H9 (cell line): ENCODE measurements at places on chromosomes 2 and 18.

DNA sequence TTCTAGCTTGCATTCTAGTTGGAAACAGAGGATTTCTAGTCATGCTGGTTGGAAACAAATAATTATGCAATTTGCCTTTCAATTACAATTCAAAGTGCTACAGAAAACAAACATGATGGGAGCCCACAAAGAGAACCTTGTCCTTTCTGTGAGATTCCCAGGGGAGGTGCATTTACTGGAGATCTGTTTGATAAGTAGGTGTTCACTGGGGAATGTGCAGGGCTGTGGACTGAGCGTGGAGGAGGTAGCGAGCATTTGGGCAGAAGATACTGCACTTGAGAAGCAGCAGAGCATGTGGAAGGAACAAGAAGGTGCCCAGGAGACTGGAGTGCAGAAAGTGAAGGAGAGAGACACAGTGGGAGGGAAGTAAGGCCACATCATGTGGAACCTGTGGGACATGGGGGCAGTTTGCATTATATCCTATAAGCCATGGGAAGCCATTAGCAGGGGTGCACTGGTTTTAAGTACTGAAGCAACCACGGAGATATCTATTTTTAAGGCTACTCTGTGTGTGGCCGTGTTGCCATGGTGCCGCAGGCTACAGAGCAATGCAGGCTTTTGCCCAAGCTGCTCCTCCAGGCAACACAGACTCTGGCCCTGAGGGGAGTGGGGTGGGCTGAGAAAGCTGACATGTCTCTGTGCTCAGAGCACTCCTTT, 154.0 kb downstream of the ANTXR1 start:
- DNase-seq = no peak

DNA sequence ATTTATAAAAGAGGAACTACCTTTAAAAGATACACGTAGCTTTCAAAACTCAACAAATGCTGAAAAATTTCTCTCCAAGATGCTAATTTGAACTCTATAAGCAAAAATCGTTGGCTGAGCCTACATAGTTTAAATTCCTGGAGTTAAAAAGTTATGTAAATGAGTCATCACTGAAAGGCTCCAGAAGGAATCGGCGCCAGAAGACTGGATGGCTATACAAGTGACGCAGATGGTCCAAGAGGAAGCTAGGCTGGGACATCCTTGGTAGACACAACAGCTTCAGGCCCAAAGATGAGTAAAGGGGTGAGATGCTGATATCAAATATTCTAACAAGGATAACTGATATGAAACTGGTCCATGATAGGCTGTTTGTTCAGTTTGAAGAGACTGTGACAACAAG, 22.8 kb upstream of the DNAH6 start:
- DNase-seq = no peak

DNA sequence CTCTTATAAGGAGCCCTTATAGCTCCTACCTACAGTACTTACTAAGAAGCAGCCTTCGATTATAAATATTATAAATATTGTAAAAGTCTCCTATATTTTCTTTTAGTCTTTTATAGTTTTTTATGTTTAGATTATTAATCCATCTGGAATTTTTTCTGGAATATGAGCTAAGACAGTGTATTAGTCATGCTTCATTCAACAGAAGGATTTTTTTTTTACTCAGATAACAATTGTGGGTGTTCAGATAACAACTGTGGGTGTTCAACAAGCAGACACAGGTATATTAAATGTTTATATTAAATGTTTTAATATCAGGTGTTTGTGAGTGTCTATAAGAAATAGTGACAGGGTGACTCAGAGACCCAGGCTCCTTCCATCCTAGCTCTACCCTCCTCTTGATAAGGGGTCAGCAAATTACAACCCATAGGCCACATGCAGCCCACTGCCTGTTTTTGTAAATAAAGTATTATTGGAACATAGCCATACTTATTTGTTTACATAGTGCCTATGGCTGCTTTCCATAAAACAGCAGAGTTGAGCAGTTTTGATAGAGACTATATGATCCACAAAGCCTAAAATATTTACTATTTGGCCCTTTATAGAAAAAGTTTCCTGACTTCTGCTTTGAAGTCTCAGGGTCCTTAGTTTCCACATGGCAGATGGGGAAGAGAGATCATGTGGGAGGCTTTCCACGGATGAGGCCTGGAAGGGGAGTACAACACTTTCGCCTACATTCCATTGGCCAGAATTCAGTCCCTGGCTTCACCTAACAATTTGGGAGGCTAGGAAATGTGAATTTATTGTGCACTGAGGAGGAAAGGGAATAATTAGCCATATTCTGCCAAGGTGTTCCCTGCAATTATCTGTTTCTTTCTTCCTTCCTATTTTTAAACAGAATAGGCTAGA, 4.3 kb upstream of the SPATS2L start:
- DNase-seq = no peak

DNA sequence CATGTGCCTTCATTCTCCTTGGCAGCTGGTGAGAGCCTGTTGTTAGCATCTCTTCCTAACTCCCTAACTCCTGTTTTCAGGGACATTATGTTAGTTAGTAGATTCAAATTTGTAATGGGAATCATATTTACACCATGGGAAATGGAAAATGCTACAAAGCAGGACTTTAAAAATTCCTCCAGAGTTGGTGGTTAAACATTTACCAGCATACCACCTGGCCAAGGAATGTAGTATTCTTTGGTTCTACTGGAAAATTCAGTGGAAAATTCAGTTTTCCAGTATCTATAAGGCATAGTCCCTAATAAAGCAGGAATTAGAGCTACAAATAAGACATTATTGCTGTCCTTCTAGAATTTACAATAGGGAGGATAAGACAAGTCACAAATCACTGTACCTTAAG, 291.7 kb downstream of the GPD2 start:
- DNase-seq = no peak

GRCh38 chr18:26480897-26481795, 67.2 kb downstream of the KCTD1 start:
- DNase-seq = no peak

GRCh38 chr2:203061346-203061745, 46.7 kb downstream of the NBEAL1 start:
- DNase-seq = no peak

DNA sequence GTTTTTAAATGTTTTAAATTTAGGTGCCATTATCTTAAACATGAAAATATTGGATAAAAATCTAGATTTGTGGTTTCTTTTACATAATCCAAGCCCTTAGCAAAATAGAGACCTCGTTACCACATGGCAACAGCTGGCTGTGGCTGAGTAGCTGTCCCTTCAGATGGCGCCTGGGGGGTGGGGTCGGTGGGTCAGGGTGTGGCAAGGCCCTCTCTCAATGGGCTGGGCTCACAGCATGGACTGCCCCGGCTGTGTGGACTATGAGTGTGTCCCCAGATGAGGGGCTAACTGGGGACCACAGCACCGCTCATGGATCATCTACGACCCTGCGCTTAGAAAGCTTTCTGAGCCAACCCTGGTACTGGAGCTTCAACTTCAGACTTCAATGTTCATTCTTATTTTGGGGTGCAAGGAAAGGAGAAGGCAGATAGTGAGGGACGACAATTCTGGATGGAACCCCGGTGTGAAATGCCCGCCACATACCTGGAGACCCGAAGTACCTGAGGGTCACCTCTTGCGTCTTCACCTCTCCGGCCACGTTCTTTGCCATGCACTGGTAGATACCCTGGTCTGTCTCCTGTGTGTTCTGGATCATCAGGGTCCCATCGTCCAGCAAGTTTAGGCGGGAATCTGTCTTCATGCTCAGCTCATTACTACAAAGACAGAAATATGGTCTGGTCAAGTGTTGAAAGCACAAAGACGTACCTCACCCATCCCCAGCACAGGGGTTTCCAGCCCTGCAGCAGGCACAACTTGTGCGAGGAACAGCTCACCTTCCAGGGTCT, 71.0 kb downstream of the PXDN start:
- no peak for DNase-seq

DNA sequence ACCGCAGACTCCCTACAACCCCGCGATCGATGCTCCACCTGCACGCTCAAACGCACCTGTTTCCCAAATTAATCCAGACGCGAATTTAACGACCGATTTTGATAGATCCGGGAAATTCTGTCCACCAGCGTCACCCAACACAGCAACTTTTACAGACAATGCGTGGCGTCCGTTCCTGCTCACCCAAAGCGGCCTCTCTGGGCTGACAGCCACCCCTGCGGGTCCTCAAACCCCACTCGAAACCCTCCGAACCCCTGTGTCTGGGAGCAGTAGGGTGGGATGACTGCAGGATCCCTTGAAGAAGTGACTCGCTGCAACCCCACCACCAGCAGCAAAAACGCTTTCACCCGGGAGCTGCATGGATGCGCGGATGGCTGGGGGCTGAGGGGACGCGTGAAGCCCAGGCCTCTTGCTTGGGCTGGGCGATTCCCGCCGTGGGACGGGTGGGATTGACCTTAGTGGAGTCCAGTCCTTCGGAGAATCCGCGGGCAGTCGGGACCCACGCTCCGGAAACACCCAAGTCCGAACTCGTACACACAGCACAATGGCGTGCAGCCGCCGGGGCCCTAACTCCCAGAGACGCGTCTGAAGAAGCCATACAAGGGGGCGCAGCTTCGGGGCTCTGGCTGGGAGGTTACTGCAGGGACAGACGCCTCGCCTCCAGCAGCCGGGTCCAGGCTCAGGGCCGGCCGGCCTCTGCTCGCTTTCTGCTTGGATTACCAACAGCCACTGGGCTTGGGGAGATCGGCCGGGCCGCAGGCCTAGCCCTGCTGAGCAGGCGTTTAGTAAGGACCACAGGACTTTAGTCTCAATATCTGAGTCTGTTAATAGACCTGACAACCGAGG, 31.1 kb upstream of the ATP6V1B1 start:
- DNase-seq = peak; percentile 69

GRCh38 chr2:127075821-127076220, 31.1 kb downstream of the BIN1 start:
- DNase-seq = no peak

- DNase-seq = no peak
These were observed 21.4 kb upstream of the LTBP1 start for GRCh38 chr2:32925283-32925815.

- DNase-seq = no peak
These were observed 9.9 kb upstream of the GAREM2 start for GRCh38 chr2:26162963-26163362.

DNA sequence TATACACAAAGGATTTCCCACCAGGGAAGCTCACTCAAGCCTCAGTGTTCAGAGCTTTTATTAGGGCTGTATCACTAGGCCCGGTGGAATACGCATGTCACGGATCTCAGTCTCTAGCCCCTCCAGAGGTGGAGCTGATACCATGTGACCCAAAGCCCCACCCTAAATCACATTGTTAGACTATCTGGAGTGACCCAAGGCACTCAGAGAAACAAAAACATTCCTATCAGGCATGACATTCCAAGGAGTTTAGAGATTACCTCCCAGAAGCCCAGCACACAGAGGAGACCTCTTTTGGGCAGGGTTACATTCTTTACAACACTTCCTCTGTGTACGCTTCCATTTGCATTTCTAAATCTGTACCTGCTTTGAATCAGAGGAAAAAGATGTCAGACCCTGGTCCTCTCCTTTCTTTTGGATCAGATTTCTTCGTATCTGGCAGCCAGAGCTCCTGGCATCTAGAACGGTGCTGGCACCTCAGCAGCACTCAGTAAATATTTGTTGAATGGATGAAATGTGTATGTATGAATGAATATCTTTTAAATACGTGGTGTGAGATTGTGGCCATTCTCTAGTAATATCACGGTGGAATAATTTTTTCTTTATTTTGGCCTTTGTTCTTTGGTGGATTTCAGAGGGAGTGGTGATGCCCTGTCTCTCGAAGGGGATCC, 37.7 kb upstream of the SMAD2 start:
- DNase-seq = peak; percentile 79

- DNase-seq = no peak
These were observed 105.9 kb upstream of the THOC1 start for GRCh38 chr18:373780-374179.

DNA sequence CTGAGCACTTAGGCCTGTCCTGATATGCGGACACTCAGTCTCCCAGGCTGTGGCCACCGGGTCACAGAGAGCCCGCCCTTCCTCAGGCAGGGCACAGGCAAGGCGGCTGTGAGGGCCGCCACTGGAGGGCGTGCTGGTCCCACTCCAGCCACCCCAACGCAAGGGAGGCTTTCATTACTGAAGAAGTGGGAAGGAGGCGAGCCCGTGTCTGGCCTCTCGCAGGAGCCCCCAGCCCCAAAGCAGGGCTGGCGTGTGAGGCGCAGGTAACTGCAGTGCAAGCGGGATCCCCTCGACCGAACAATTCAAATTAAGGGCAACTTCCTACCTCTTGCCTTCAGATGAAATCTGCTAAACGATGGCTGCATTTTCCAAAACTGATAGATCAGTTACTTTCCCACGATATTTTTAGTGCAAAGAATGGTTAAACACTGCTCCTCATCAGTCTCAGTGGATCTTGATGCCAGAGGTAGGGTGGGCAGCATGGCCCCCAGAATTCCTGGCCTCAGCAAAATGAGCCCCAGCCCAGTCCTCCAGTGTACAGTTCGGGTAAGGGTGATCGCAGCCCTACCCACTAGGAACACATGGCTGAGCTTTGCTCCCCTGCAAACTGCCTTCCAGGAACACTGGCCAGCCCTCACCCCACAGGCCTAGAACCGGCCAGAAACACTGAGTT, 97.2 kb downstream of the SEPTIN10 start:
- peak; percentile 90 for DNase-seq

- DNase-seq = no peak
These were observed 550.1 kb upstream of the DCC start for GRCh38 chr18:51789871-51790270.

GRCh38 chr18:21341141-21341540, 99.1 kb downstream of the GREB1L start:
- no peak for DNase-seq

DNA sequence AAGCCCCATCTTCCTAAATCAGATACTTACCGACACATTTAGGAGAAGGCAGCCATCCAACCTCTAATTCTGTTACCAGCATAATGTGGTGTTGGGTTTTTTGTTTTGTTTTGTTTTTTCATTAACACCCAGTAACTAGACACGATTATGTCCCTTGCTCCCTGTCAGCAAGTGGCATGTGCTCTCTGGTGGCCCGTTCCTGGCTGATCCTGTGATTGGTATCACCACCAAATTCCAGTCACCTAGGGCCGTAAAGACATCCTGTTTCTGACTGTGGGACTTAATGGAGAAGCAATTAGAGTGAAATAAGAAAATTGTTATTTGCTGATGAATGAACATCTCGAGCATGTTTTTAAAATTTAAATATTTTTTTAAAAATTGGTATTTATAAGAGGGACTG, 5.9 kb upstream of the DLX1 start:
- DNase-seq = no peak

DNA sequence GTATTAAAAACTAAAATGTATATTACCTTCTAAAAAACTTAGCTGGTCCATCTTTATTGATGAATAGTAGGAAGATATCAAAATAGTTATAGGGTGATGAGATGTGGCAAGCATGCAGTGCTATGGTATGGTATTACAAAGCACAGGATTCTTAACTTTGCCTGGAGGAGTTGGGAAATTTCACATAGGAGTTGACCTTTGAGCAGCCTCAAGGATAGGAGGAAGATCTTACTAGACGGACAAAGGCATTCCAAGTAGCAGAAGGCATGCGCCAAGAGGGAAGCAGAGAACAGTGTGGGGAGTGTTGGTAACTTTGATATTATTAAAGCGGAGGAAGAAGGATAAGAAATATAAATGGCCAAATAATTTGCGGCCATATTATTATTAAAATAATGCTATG, 60.0 kb downstream of the TTC21B start:
- no peak for DNase-seq
